ENCODE measurements at places on chromosomes 11 and 22. TPM values are rescaled to one million over a fixed set of nuclear protein-coding genes. Genes with fewer than 3 reads are reported as not detected.

Gene CD3E
- total RNA-seq: 6.7 TPM

Gene BAIAP2L2
- total RNA-seq: 61.2 TPM

Gene SLC22A8
- total RNA-seq: not detected

Gene KCNK4
- not detected for total RNA-seq

Gene UCP3
- total RNA-seq: 1.1 TPM

Gene PGA5
- total RNA-seq: not detected

Gene NPTXR
- 2.5 TPM for total RNA-seq

Gene VSIG2
- total RNA-seq: 176 TPM

Gene MYO18B
- not detected for total RNA-seq

Gene LRRC74B
- total RNA-seq: 0.18 TPM

Gene APOA4
- total RNA-seq: not detected

Gene CD3D
- 4.3 TPM for total RNA-seq

Gene CSNK2A3
- total RNA-seq: 1.5 TPM

Gene SHISAL1
- 8.6 TPM for total RNA-seq

Gene SMTNL1
- not detected for total RNA-seq

Gene OR51I1
- total RNA-seq: not detected

Gene LMNTD2
- 15.3 TPM for total RNA-seq

Gene FGF19
- total RNA-seq: not detected

Gene LRRC56
- total RNA-seq: 4.7 TPM

Gene TMPRSS13
- 0.87 TPM for total RNA-seq

Gene CRYBA4
- not detected for total RNA-seq

Gene MMP13
- total RNA-seq: not detected

Gene CALCA
- total RNA-seq: not detected

Gene ALDH3B1
- 21.3 TPM for total RNA-seq
